Left colon (tissue), 2 donors: ENCODE measurements at places on chromosomes 1 and 21.
A peak's percentile ranks its signal among the peaks of the same experiment; 100 is the strongest.

GRCh38 chr1:248778906-248779305 lies 23.3 kb upstream of the LYPD8 start:
- DNase-seq: no peak

- no peak for DNase-seq
Measured at GRCh38 chr1:63937461-63938022, 163.7 kb downstream of the ROR1 start.

DNA sequence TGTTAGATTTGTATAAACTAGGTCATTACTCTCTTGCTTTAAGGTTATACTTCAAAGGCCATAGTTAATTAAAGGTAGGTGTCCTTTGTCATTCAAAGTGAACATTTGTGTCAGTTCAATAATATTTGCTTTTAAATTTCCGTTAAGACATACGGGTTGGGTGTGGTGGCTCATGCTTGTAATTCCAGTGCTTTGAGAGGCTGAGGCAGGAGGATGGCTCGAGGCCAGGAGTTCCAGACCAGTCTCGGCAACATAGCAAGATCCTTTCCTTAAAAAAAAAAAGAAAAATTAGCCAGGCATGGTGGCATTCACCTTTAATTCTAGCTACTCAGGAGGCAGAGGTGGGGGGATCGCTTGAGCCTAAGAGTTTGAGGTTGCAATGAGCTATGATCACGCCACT lies 80.4 kb downstream of the KIF26B start:
- no peak for DNase-seq

GRCh38 chr1:54949053-54949452 lies 31.4 kb upstream of the TMEM61 start:
- no peak for DNase-seq

DNA sequence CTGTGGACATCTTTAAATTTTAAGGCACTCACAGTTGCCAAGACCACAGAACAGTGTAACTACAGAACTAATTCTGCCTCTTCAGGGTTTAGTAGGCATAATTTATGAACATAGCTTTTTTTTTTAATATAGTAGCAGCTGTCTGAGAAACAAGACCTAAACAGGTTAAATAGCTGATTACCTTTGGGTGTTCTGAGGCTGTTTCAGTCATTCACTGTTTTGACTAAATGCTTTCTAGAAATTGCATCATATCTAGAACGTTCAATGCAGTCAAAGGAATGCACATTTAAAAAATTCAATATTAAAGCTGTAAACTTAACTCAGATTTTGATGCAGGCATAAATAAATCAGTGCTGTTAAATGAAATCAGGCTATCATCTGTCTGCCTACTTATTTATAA lies 101.6 kb downstream of the BRINP3 start:
- DNase-seq: no peak

GRCh38 chr1:213783893-213784292 lies 203.9 kb upstream of the PROX1 start:
- DNase-seq: no peak

DNA sequence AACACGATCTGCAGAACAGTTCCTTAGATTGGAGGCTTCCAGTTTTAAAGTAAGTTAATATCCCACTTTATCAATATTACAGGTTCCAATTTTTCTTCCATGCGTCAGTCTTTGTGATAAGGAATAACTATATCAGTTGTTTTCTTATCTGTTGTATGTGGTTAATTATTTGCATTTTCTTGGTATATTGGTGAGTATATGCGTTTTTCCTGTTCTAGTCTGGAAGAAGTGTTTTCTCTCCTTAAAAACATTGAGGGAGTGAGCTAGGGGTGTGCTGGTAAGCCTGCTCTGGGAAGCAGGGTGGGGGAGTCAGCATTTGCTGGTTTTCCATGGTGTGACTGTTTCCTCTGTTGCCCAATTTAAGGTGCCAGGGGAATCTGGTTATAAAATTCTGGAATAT lies 50.2 kb upstream of the KIF1B start:
- no peak for DNase-seq

DNA sequence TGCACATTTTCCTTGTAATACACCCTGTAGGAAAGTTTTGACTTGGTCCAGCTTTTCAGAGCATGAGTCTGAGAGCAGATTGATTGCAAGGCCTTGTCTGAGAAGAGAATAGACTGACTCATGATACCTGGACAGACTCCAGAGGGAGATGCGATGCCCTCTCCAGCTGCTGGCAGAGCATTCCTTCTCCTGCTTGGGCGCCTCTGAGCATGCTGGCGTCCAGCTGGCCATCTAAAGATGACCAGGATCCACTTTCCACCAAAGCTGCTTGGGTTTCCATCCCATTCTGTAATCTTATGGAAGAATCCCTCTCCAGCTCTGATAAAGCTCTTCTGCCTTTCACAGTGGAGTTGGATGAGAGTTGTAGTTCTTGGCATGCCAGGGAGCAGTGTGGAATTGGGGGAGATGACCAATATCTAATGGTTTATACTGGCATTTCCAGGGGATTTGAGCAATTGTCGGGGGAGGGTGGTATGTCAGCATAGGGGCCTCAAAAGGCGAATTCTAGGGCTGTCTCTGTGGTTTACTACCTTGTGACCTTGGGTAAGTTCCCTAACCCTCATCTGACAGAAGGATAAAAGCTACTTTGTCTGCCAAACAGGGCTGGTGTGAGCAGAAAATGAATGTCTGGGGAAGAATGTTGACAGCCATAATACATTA lies 19.5 kb downstream of the SZRD1 start:
- DNase-seq: no peak

DNA sequence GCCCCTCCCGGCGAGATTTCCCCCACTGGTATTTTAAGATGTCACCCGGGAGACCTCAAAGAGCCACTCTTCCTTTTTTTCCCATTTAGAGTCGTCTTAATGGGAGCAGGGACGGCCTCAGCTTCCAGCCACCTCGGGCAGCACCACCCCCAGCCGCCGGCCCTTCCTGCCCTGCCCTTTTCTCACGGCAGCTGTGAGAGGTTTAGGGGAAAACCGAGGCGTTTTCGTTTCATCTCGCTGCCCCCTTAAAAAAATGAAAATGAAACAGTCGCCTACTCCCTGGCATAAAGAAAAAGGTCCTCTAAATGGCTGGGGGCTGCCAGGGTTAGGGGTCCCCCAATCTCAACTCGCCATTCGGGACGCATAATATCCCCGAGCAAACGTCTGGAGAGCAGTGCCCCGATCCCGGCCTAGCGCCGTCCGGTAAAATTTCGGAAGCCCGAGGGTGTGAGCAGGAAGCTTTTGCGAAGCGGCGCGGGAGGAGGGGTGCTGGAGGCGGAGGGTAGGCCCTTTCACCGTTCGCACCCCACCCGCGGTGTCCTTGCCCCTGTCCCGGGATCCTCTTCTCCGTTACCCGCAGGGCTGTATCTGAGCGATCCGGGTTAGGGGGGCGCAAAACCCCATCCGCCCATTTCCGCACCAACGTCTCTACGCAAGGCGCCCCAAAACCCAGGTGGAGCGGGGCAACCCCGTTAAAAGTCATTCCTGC lies 1.2 kb downstream of the RUNX3 start:
- DNase-seq: no peak

GRCh38 chr1:32128964-32129363 lies 21.1 kb downstream of the KPNA6 start:
- no peak for DNase-seq

DNA sequence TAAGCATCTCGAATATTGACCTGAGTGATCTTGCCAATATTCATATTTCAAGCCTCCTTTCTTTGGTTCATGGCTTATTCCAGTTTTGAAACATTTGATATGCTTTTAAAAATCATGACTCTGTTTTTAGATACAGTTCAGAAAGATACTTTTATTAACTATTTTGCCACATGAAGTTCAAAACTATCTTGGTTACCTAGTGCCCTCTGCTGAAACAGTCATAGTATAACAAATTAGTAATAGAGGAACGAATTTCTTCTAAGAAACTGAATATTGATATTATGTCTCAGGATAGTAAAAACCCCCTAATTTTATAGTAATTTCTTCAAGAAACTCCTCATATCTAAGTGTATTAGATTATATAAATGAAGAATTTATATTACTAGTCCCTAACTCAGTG lies 52.6 kb upstream of the RC3H1 start:
- no peak for DNase-seq

GRCh38 chr1:1230656-1231399 lies 973 bp downstream of the SDF4 start:
- no peak for DNase-seq

- DNase-seq: no peak
Measured at GRCh38 chr1:70467531-70467930, 56.5 kb downstream of the CTH start.

DNA sequence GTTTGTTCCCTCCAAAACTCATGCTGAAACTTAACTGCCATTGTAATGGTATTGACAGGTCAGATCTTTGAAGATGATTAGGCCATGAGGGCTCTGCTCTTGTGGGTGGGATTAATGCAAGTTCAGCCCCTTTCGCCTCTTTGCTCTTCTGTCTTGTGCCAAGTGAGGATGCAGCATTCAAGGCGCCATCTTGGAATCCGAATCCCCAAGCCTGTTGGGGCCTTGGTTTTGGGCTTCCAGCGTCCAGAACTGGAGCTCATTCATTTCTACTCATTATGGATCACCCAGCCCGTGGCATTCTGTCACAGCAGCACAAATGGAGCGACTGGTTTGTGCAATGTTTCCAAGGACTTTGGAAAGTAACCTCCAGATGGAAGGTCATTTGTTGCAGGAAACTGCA lies 5.6 kb downstream of the TTC34 start:
- DNase-seq: peak; percentile 1

- no peak for DNase-seq
Measured at GRCh38 chr1:36212782-36213181, 11.5 kb upstream of the THRAP3 start.

- no peak for DNase-seq
Measured at GRCh38 chr1:161229896-161230295, 4.0 kb downstream of the TOMM40L start.

GRCh38 chr1:202952818-202953217 lies 5.3 kb downstream of the ADIPOR1 start:
- no peak for DNase-seq

GRCh38 chr1:57190898-57191297 lies 225.1 kb upstream of the C8B start:
- DNase-seq: no peak

DNA sequence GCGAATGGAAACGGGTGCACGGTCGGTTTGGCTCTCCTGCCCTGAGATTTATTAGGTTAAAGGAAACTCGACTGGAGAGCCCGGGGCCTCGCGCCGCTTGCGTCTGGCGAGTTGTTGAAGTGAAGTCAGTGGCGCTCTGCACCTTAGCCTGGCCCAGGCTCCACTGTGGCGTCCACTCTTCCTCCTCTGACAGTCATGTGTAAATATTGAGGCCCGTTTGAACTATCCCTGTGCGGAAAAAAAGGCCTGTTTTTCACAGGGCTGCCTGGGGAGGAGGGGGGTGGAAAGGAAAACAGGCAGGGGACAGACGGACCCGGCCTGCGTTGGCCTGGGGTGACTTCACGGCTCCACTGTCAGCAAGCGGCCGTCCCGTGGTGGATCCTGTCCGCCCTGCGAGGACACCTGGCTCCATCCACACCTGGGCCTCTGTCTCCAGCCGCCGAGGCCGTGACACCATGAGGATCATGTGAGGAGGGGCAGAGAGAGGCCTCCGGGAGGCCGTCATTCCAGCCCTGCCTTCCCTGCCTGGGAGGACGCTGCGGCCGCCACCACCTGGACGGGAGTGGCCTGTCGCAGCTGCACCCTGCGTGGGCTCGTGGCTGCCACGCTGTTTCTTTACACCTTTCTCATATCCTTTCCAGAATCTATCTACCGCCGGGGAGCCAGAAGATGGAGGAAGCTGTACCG lies 59.8 kb downstream of the FAAP20 start:
- DNase-seq: peak; percentile 27

- no peak for DNase-seq
Measured at GRCh38 chr1:8787218-8787617, 30.2 kb downstream of the RERE start.

- no peak for DNase-seq
Measured at GRCh38 chr1:173360487-173361063, 116.6 kb upstream of the PRDX6 start.

GRCh38 chr1:246383791-246384190 lies 123.3 kb downstream of the SMYD3 start:
- DNase-seq: no peak

- peak; percentile 51 for DNase-seq
Measured at GRCh38 chr1:156356875-156357534, 12.0 kb upstream of the RHBG start.

GRCh38 chr1:226406401-226406881 lies 1.5 kb downstream of the PARP1 start:
- DNase-seq: no peak

DNA sequence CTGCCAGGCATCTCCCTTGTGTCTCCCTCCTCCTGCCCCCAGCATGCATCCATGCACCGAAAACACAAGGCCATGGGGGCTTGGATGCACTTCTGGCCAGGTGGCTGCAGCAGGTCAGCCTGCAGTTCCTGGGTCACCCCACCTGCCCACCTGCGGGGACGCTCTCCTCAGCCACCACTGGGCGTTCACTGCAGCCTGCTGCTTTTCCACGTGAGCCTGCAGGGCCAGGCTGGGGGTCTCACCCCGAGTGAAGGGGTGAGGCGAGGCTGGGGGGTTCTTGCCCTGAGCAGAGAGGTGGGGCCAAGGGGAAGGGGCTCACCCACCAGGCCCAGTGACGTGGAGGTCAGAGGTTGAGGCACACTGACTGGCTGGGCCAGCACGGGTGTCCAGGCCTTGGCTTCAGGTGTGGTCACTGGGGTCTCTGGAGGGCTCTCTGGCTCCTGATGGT lies 64.6 kb downstream of the WNT9A start:
- DNase-seq: peak; percentile 17

DNA sequence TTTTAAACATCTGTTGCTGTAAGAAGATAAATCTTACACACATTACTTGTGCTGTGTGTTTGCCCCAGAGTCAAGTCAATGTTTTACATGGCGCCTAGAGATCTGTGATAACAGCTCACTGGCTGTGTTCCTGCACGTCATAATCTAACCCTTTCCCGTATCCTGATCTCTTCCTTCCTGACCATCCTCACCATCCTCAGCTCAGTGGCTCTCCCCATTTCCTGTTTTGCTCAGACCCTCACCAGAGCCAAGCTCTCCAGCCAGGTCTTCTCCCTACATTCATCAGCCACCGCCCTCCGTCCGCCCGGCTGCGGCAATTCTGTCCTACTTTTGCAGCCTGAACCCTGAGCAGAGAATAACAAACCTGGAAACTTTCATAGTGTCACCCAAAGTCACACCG lies 824.7 kb downstream of the USP25 start:
- DNase-seq: no peak

- DNase-seq: no peak
Measured at GRCh38 chr1:61083013-61083806, 849 bp downstream of the NFIA start.

DNA sequence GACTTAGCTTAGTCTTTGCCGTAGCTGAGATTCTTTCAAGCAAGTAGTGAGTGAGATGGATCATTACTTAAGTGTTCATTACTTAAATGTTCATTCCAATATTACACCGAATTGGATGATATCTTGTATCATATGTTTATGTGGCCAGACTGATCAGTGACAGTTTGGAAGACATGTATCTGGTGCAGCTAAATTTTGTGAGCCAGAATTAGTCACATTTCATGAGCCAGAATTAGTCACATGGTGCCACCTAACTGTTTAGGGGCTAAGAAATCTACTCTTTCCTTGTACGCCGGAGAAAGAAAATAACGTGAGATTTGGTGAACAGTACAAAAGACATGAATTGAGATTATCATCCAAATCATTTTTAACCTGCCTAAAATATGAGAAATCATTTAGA lies 355.6 kb downstream of the USP25 start:
- DNase-seq: no peak
